ENCODE measurements at places on chromosomes 4 and X.

GRCh38 chr4:40377512-40378365 lies 42.6 kb downstream of the CHRNA9 start:
- DNase-seq = no peak
- no peaks in the 10 kb centered on the region for H3K27me3 ChIP-seq
- H3K36me3 ChIP-seq = no peaks in the 10 kb centered on the region
- no peak overlapping the region for H3K4me3 ChIP-seq

DNA sequence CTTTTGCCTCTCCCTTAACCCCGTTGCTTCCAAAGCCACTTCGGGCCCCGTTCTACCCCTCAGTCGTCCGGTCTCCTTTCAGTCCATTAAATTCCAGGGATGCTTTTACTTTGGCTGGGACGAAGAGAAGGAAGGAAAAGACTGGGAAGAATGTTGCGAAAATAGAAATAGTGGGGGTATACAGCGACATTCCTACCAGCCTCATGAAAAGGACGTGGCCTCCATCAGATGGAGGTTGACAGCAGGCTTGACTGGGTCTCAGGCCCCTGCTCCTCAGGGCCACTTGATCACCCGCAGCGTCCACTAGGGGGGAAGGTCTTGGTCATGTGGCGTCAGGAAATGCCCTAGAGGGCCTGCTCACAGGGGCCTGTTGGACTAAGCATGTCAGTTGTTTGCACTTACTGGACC lies 657 bp upstream of the ANKRD50 start:
- peak overlapping the region; percentile 44 for H3K4me3 ChIP-seq
- H3K27ac ChIP-seq = no peak overlapping the region
- no peaks in the 10 kb centered on the region for H3K27me3 ChIP-seq

DNA sequence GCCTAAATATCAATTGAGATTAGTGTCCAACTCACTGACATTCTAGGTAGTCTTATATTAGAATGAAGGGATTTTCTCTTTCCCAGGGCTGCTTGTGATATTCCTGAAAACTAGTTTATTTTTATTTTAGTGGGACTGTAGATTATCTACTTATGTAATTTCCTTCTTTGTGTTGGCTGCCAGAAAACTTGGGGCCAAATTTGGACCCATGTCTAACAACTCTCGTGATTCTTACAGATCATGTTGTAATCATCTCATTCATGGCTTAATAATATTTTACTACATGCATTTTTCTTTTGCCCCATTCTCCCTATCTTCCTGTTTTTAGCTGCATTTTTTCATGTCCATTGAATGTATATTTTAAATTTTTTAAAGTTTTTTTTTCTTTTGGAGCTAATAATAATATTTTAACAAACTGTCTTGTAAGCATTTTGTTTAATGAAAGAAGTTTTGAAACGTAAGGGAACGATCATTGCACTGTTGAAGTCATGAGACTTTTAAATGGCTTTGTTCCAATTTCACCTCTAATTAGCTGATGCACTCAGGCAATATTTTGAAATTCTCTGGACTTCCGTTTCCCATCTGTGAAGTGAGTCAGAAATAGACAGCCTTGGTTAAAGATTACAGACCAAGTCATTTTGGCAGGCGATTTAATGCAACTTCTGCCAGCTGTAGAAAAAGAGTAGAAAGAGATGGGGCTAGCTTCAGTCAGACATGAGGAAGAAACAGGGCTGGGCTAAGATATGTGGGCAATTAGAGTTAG lies 14.3 kb upstream of the TDO2 start:
- H3K36me3 ChIP-seq = no peaks in the 10 kb centered on the region
- no peaks in the 10 kb centered on the region for H3K4me1 ChIP-seq
- no peak overlapping the region for H3K27ac ChIP-seq

GRCh38 chr4:94171616-94172015 lies 36.0 kb upstream of the SMARCAD1 start:
- no peak overlapping the region for H3K4me3 ChIP-seq
- no peak overlapping the region for H3K27ac ChIP-seq
- no peaks in the 10 kb centered on the region for H3K36me3 ChIP-seq
- DNase-seq = no peak
- H3K4me1 ChIP-seq = no peaks in the 10 kb centered on the region

GRCh38 chrX:112078606-112079005 lies 4.0 kb downstream of the TRPC5 start:
- peaks cover 9% of the 10 kb centered on the region for H3K27me3 ChIP-seq
- no peak overlapping the region for H3K27ac ChIP-seq
- DNase-seq = no peak
- no peaks in the 10 kb centered on the region for H3K36me3 ChIP-seq

DNA sequence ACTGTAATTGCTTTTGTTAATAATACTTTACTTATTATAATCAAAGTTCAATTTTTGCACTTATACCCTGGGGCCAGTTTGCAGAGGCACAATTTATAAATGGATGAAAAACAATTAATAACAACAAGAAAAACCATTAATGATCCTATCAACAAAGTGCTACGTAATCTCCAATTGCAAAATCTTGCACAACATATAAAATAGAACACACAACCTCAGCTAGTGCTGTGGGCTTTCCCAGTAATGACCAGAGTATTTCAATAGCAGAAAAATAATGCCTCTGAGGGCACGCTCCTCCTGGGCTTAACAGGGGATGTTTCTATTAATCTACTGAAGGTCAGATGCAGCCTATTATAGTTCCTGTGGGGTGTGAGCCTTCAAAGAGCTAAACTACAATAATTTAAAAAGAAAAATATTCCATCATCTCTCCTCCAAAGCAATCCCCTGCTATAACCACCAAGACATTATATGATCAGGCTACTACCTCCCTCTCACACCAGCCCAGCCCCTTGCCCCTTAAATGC lies 508.5 kb upstream of the SLIT2 start:
- no peak overlapping the region for H3K4me3 ChIP-seq
- H3K36me3 ChIP-seq = no peaks in the 10 kb centered on the region
- no peaks in the 10 kb centered on the region for H3K4me1 ChIP-seq
- H3K27ac ChIP-seq = no peak overlapping the region

DNA sequence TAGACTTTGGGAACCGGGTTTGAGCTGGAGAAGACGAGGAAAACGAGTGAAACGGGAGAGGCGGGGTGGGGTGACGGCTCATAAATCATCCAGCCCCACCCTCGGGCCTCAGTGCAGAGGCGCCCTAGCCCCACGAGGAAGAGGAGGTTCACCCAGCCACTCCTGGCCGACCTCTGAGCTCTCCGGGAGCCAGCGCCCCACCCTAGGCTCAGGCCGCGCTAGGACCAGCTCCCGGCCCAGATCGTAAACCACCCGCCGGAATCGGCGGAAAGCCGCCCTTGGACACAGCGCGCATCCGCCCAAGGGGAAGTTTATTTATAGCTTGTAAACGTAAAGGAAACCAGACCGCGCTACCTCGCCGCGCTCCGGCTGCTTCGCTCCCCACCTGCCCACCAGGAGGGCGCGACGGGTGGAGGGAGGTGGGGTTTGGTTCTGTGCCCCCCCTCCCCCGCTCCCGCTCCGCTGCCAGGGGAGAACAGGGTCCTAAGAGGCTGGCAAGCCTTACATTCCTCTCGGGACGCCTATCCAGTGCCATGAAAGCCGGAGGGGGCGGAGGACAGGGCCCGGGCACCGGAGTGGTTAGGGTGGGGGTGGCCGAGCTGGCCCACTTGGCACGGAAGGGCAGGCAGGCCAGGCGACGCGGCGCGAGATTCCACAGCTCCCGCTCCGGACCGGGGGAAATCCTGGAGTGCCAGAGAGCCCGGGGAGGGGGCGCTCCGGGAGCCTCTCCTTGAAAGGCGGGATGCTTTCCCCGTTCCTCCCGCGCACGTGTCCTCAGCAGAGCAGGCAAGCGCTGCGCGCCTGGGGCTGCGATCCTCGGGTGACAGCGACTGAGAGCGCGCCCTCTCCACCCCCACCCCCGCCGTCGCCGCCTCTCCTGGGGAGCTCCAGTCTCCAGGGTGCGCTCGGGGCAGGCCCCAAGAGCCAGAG lies 84.2 kb downstream of the BCOR start:
- H3K4me1 ChIP-seq = peaks cover 2% of the 10 kb centered on the region
- peak overlapping the region; percentile 56 for H3K4me3 ChIP-seq
- H3K27me3 ChIP-seq = peaks cover 43% of the 10 kb centered on the region

- DNase-seq = no peak
- H3K27me3 ChIP-seq = no peaks in the 10 kb centered on the region
- H3K27ac ChIP-seq = no peak overlapping the region
- H3K4me1 ChIP-seq = 0 out of 2 replicates have a peak, but pooled peaks cover 1% of the 10 kb centered on the region
- no peak overlapping the region for H3K4me3 ChIP-seq
Measured at GRCh38 chrX:39443240-39443639, 642.0 kb downstream of the MID1IP1 start.

DNA sequence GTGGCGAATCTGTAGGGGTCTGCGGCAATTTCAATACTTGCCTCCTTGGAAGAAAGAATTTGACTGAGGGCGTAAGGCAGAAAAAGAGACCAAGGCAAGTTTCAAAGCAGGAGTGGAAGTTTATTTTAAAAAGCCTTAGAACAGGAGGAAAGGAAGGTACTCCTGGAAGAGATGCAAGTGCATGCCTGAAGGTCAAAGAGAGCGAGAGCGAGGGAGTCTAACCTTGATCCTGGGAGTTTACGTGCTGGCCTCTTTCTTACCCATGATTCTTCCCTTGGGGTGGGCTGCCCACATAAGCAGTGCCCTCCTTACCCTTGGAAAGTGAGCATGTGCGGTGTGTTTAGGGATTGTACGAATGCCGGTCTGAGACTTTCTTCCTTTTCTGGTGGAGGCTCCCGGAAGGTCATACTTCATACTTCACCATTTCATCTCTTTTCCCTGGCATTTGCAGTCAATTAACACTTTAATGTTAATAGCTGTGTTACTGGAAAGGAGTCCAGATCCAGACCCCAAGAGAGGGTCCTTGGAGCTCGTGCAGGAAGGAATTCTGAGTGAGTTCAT lies 40.0 kb downstream of the ARSD start:
- H3K27me3 ChIP-seq = no peaks in the 10 kb centered on the region
- no peak overlapping the region for H3K27ac ChIP-seq

GRCh38 chrX:151687635-151688034 lies 7.6 kb upstream of the PRRG3 start:
- H3K27me3 ChIP-seq = no peaks in the 10 kb centered on the region
- H3K4me3 ChIP-seq = no peak overlapping the region

GRCh38 chrX:45850775-45851433 lies 650.2 kb upstream of the DIPK2B start:
- H3K4me1 ChIP-seq = no peaks in the 10 kb centered on the region
- DNase-seq = no peak
- no peaks in the 10 kb centered on the region for H3K27me3 ChIP-seq
- peak overlapping the region; percentile 74 for H3K4me3 ChIP-seq
- no peak overlapping the region for H3K27ac ChIP-seq

All from iPS DF 6.9 (cell line).